Stimulated activated naive CD4-positive, alpha-beta T cell treated with Interleukin-2 at 50 U/mL for 16 hours (primary cell): ENCODE measurements at places on chromosomes 6 and 20.

GRCh38 chr6:80403365-80403764 is 296.9 kb downstream of the BCKDHB start:
- DNase-seq: no peak

GRCh38 chr20:34268851-34269636 is 27.8 kb downstream of the ASIP start:
- DNase-seq: no peak

DNA sequence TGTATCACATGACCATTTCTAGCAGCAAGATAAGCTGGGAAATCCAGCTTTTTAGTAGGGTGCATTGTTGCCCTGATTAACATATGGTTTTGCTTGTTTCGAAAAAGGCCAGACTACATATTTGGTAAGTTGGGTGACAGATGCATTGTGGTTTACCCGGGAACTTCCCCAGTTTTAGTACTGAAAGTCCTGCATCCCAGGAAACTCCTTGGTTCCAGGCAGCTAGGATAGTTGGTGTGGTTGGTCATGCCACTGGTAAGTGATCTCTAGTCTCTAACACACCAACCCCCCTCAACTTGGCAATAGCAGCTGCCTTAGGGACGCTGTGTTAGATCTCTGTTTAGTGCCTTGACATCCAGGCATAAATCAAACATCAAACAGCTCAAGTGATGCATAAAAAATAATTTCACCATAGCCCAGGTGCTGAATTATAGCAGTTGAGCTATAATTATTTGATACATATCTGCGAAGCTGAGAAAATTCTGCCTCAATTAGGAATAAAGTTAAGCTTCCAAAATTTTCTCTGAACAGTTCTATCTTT is 216.5 kb downstream of the TFAP2C start:
- no peak for DNase-seq

- DNase-seq: no peak
Measured at GRCh38 chr20:2300420-2300819, 4.6 kb downstream of the TGM3 start.

DNA sequence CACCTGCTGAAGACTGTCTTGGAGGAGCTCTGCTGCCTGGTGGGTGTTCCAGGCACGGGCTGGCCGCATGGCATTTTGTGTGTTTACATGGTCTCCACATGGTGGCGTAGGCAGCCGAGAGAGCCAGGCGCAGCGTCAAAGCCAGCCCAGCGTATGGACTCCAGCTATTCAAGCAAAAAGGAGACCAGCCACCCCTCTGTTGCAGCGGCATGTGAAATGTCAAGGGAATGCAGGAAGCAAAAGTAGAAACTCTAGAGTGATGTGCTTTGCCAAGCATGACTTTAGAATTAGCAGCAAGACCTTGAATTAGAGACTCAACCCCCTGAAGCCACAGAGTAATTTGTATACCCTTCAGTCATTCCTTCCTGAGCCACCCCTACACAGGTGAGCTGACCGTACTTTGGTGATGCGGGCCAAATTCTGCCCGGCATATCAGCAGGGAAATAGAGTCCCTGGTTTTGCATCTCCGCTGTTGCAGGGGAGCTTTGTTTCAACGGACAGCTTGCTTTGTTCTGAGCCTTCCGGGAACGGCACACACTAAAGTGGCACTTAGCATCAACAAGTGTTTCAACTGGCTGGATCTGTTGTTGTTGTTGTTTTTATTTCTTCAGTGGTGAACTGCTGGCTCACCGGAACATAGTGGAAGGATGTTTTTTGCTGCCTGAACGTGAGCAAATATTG is 48.5 kb downstream of the FNDC1 start:
- no peak for DNase-seq

- DNase-seq: no peak
Measured at GRCh38 chr6:108656836-108657235, 96.1 kb downstream of the FOXO3 start.

DNA sequence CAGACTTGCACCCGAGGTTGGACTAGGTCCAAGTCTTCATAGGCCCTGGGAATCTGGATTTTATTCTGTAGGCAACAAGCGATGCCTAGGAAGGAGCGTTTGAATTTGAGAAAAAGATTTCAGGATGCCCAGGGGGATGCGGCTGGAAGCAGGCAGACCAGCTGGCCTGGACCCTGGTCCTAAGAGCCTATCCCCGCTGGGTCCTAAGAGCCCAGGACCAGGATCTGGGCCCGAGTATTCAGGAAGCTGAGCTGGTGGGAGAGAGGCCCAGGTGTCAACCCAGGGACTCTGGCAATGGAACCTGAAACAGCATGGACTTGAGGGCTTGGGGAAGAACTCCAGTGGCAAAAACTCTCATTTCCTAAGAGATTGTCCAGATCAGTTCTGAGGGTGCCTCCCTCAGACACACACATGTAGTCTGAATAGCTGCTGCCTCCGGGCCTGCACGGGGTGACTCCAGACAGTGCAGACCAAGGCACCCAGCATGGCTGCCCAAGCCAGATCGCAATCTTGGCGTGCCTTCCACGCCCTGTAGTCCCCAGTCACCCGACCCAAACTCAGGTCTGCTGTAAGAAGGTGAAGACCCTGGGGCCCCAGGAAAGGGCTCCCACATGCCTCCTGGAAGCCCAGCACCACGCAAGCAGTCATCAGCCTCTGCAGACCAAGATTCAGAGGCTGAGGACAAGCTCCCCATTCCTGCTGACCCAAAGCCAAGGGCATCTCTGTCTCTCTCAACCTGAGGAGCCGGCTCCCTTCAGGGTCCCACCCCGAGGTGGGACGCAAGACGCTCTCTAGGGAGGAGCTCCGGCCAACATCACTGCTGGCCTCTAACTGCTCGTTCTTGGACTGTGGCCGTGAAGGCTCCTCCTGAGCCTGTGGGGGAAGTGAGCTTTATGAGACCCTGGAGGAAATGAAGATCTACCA is 34.4 kb downstream of the RRBP1 start:
- DNase-seq: no peak

GRCh38 chr6:116726947-116727346 is 38.6 kb downstream of the FAM162B start:
- DNase-seq: no peak

DNA sequence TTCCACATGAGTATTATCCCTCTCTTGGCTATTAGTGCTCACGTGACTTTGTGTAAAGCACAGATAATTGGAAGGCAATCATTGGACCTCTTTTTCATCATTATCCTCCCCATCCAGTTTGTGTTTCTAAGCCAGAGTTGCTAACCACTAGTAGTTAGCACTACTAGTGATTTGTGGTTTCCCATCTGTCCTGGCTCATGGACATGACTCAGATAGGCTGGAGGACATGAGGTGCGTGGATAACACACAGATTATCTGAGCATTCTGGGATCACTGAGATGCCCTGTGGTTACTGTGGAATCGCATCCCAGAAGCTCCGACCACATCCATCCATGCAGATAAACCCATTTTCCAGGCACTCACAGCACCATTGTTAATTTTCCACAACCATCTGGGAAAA is 123.8 kb upstream of the NAA20 start:
- DNase-seq: no peak

DNA sequence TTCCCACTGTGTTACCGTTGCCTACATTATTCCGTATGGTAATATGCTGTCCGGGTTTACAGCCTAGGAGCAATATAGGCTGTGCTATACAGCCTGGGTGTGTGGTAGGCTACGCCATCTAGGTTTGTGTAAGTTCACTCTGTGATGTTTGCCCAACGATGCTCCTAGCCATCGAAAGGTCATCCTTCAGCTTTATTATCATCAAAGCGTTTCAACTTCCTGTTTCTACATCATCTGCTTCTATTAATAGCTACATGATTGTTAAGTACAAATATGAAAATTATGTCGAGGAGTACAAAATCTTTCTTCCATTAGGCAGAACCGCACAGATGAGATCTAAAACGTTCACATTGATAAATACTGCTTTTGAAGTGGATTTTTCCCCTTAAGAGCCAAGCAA is 69.9 kb downstream of the PPP1R14C start:
- DNase-seq: no peak

DNA sequence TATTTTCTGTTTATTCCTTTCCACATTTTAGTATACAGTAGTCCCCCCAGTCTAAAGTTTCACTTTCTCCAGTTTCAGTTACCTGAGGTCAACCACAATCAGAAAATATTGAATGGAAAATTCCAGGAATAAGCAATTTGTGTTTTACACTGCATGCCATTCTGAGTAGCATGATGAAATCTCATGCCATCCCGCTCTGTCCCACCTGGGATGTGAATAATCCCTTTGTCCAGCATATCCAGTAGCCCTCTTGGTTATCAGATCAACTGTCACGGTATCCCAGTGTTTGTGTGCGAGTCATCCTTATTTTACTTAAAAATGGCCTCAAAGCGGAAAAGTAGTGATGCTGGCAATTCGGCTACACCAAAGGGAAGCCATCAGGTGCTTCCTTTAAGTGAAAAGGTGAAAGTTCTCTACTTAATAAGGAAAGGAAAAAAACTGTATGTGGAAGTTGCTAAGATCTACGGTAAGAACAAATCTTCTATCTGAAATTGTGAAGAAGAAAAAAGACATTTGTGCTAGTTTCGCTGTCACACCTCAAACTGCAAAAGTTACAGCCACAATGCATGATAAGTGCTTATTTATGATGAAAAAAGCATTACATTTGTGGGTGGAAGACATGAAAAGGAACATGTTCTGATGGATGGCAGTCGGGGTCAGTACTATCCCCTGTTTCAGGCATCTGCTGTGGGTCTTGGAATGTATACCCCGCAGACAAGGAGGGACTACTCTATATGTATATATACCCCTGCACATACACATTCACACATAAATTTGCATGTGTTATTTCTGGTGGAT is 11.3 kb downstream of the NOX3 start:
- no peak for DNase-seq

- peak; percentile 37 for DNase-seq
Measured at GRCh38 chr6:137870744-137871247, 3.7 kb downstream of the TNFAIP3 start.

DNA sequence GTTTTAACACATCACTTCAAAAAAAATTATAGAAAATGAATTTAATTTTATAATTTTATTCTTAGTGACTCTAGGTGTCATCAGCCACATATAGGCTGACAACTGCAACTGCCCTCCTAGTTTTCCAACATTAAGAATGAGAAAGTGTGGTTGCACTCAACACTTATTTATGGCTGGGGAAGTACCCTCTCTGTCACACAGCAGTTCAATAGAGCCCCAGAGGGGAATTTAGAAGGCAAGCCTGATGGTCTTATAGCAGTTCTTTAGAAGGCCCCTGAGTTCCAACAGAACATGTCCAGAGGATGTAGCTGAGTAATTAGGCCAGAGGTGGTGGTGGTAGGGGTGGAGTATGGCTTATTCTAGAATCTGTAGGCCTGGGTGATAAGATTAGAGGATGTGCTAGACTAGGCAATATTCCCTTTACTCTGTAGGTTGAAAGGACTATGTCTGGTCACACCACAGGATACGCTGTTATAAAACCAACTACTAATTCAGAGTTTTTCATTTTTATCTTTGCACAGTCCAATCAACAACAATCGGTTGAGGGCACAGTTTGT is 226.5 kb upstream of the CITED2 start:
- no peak for DNase-seq

DNA sequence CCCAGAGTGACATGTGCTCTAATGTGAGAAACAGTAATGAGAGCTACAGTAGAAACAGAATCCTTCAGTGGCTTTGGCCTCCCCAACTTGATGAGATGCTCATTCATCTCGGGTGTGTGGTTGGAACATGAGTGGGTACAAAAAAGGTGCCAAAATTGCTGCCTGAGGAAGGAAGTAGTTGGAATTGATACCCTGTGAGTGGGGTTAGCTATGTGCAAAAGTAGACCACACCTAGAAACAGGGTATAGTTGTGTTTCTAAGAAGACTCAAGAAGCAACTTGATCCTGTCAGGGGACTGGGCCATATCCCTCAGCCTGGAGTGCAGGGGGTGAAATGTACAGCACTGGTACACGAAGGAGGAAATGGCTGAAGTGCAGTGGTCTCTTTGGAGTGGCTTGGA is 206.4 kb upstream of the SUPT3H start:
- peak; percentile 43 for DNase-seq

- DNase-seq: no peak
Measured at GRCh38 chr6:67331304-67331703, 1303.8 kb upstream of the ADGRB3 start.

DNA sequence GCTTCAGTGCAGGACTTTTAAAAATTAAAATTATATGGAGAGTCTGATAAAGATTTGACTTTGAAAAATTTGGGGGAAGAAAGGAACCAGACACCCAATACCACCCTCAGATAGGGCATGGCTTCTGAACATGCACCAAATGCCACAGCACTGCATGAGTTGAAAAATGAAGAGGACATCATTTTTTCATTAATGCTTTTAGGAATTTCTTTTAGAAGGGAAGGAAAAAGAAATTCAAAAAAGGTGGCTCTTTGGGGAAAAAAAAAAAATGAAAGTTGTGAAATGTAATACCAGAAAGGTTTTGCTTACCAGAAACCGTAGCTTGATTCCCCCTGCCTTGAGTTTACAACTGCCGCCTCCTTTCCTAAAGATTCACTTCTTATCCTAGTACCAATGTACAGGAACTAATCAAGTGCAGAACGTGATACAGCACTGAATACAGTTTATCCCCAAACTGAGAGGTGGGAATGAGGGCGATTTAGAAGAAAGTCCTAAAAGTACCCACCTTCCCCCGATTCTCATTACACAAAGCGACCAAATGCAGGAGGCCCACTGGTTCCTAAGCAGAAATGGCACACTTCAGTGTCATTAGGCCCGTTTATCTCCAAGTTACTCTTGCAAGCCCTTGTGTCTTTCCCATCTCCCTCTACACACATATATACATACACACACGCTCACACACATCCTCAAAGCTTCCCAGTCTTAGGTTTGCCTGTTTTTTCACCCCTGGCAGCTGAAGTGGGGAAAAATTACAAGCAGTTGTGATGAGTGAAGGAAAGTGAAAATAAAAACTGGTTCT is 2.8 kb downstream of the PPP1R10 start:
- DNase-seq: no peak

DNA sequence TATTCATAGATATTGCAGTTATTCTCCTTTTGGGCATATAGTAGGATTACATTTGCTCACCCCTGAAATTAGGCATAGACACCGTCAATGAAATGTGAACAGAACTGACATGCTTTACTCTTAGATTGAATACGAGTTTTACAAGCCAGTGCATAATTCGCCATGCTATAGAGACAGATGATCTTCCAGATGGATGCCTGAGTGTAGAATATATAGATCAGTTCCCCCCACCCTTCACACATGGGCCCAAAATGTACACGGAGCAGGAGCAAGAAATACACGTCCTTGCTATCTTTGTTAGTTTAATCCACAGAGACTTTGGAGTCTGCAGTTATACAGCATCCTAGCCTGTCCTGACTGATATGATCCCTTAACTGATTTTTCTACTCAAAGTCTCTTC is 47.4 kb downstream of the LAMA2 start:
- DNase-seq: no peak

DNA sequence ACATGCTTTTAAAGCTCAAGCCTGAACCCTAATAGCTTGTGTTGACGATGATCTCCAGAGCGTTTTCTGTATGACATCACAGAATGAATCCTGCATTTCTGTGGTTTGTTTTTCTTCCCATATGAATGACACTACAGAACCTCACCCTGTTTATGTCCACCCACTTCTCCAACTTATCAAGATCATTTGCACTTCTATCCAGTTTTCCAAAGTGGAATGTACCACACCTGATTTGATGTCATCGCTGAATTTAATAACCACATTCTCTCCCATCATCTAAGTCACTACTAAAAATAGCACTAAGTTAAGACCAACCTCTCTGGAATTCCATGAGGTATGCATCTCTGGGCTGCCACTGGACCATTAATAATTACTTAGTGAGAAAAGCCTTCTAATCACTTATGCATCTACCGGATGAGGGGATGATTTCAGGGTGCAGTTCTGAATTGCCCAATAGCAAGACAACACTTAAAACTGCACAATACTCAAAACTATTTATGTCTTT is 33.3 kb upstream of the CITED2 start:
- no peak for DNase-seq
